ENCODE measurements at places on chromosomes 2 and 18. TPM values are rescaled to one million over a fixed set of nuclear protein-coding genes. Genes with fewer than 3 reads are reported as not detected.
A peak's percentile ranks its signal among the peaks of the same experiment; 100 is the strongest.

- H3K4me3 ChIP-seq = no peak overlapping the region
- H3K4me1 ChIP-seq = 0 out of 2 replicates have a peak, but pooled peaks cover 6% of the 10 kb centered on the region
- peaks cover 22% of the 10 kb centered on the region for H3K27me3 ChIP-seq
- no peaks in the 10 kb centered on the region for H3K36me3 ChIP-seq
Measured at GRCh38 chr2:95685513-95685912, 93.7 kb downstream of the TRIM43 start.

GRCh38 chr2:170218931-170219330 lies 41.0 kb downstream of the MYO3B start:
- H3K36me3 ChIP-seq = no peaks in the 10 kb centered on the region
- DNase-seq = no peak
- no peak overlapping the region for H3K27ac ChIP-seq
- no peak overlapping the region for H3K4me3 ChIP-seq
- H3K27me3 ChIP-seq = no peaks in the 10 kb centered on the region
- H3K4me1 ChIP-seq = peaks cover 41% of the 10 kb centered on the region

DNA sequence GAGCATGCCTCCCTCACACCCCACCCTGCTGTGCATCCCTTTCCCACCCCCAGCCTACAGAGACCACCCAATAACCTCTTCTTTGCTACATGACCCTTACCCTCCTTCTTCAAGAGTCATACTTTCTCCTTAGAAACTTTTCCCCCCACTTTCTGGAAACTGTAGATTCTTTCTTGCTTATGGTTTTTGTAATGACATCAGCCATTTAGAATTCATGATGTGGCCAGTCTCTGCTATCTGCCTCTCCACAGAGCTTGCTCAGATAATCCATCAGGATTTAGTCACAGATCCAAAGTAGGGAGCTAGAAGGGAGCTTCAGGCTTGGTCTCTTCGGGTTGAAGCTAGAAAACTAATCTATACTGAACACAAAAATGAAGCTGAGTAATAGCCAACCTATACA lies 36.5 kb downstream of the GALM start:
- H3K4me1 ChIP-seq = no peaks in the 10 kb centered on the region
- no peaks in the 10 kb centered on the region for H3K27me3 ChIP-seq
- no peak overlapping the region for H3K27ac ChIP-seq

- H3K4me1 ChIP-seq = no peaks in the 10 kb centered on the region
- no peaks in the 10 kb centered on the region for H3K27me3 ChIP-seq
- no peak overlapping the region for H3K4me3 ChIP-seq
- DNase-seq = no peak
- no peak overlapping the region for H3K27ac ChIP-seq
Measured at GRCh38 chr2:227341553-227341952, 16.5 kb downstream of the MFF start.

DNA sequence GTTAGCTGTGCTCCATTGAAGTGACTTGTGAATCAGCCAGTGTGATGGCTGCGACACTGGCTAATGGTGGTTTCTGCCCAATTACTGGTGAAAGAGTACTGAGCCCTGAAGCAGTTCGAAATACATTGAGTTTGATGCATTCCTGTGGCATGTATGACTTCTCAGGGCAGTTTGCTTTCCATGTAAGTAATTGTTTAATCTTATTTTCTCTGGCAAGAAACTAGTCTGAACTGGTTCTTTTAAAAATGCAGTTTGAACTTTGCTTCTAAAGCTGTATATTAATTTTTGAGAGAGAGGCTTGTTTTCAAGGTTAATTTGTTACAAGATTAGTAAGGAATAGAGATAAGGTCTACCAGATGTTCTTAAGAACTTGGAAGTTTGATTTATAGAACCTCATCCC lies 46.7 kb downstream of the GLS start:
- DNase-seq = no peak
- peaks cover 16% of the 10 kb centered on the region for H3K36me3 ChIP-seq
- peaks cover 15% of the 10 kb centered on the region for H3K4me1 ChIP-seq
- H3K27me3 ChIP-seq = no peaks in the 10 kb centered on the region

DNA sequence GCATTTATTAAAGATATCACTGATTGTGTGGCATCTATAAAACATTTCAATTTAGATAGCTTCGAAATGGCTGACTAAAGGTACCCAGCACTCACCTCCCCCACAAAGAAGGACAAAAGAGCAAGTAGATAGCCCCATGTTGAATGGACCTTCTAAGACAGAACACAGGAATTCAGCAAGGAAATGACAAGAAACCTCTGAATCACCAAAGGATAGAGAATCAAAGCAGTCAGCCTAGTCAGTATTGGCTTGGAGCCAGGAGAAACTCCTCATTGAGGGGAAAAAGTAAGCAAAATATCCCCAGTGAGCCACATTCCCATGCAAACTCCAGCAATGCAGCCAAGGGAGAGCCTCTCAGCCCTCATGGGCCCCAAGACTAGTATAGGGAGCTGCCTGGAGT lies 113.7 kb downstream of the BARD1 start:
- H3K4me3 ChIP-seq = no peak overlapping the region
- no peak overlapping the region for H3K27ac ChIP-seq
- H3K27me3 ChIP-seq = no peaks in the 10 kb centered on the region
- H3K4me1 ChIP-seq = no peaks in the 10 kb centered on the region

- H3K4me3 ChIP-seq = no peak overlapping the region
- DNase-seq = no peak
Measured at GRCh38 chr2:159456500-159457426, 159.6 kb downstream of the BAZ2B start.

DNA sequence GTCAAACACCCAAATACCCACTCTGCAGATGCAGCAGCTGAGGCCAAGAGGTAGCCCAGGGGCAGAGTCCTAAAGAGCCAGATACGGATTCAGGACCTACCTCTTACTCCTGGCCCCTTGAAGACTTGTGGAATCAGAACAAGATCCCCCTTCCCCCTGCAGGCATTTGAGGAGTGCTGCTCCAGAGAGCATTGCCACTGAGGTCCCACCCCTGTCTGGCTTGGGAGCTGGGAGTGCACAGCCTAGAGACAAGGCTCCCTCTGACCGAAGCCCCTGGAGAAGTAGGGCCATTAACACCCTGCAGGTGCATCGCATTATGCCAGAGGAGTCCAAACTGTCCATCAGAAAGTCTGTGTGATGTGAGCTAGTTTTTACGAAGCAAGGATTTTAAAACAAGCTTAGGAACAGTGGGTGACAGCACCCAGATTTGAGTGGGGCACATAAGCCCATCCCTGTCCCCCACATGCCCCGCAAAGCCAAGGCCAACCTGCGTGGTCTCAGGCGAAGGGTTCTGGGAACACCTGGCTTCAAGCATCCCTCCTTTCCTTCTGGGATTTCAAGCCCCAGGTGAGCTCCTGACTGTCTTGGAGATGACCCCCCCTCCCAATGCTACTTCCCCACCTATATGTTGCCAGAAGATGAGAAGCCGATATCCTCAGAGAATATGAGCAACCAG lies 48.4 kb downstream of the MTERF4 start:
- H3K4me3 ChIP-seq = no peak overlapping the region
- H3K27ac ChIP-seq = no peak overlapping the region
- no peaks in the 10 kb centered on the region for H3K27me3 ChIP-seq
- no peak for DNase-seq
- no peaks in the 10 kb centered on the region for H3K36me3 ChIP-seq

DNA sequence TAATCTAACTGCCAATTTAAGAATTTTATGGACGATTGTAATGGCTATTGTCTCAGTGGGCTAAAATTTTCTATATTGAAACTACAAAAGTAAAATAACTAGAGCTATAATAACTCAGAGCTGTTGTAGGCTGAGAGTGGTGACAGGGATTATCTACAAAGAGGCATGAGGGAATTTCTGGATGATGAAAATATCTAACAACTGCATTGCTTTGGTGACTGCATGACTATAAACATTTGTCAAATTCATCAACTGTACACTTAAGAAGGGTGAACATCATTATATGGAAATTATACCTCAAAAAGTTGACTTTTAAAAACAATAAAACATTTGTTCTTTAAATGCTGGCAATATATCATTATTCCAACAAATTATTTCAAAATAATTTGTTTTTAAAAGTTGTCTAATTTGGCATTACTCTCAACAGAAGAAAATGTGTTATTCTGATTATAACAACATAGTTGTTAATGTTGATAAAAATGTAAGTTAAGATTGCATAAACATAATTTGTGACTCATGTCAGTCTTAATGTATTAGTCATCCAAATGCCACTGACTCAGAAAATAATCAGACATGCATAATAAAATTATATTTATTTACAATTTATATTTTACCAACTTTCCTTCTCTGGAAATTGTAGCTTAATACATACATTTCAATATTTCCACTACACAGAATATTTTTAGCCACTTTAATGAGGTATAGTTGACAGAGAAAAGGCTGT lies 865.1 kb upstream of the VRK2 start:
- no peaks in the 10 kb centered on the region for H3K27me3 ChIP-seq
- H3K4me1 ChIP-seq = peaks cover 5% of the 10 kb centered on the region
- DNase-seq = no peak
- H3K36me3 ChIP-seq = no peaks in the 10 kb centered on the region
- H3K27ac ChIP-seq = no peak overlapping the region
- H3K4me3 ChIP-seq = no peak overlapping the region

GRCh38 chr2:4803396-4803795 lies 888.8 kb upstream of the SOX11 start:
- H3K27me3 ChIP-seq = no peaks in the 10 kb centered on the region
- DNase-seq = no peak
- H3K27ac ChIP-seq = no peak overlapping the region
- no peak overlapping the region for H3K4me3 ChIP-seq
- H3K4me1 ChIP-seq = no peaks in the 10 kb centered on the region

DNA sequence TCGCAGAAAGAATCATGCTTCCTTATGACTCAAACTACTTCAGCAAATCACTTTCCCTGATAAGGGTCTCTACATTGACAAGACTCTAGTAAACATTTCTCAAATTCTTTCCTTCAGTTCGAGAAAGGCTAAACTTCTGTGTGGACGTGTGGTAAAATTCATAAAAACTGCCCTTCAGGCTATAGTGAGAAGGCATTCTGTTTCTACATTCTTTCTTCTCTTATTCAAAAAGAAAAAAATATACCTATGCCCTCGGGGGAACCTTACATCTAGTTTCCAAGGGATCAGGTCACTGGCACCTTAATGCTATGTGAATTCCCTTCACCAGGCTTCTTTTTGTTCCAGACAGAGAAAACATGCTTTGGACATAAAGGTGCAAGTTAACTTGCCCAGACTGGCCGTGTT lies 4.9 kb downstream of the VIT start:
- H3K4me1 ChIP-seq = peaks cover 10% of the 10 kb centered on the region
- H3K36me3 ChIP-seq = no peaks in the 10 kb centered on the region
- peak; percentile 69 for DNase-seq
- H3K27me3 ChIP-seq = no peaks in the 10 kb centered on the region

- H3K4me1 ChIP-seq = 0 out of 2 replicates have a peak, but pooled peaks cover 10% of the 10 kb centered on the region
- H3K4me3 ChIP-seq = no peak overlapping the region
- no peak overlapping the region for H3K27ac ChIP-seq
- no peak for DNase-seq
Measured at GRCh38 chr18:26422472-26423162, 125.7 kb downstream of the KCTD1 start.

- H3K27ac ChIP-seq = no peak overlapping the region
- no peaks in the 10 kb centered on the region for H3K27me3 ChIP-seq
- H3K4me1 ChIP-seq = peaks cover 11% of the 10 kb centered on the region
- H3K36me3 ChIP-seq = no peaks in the 10 kb centered on the region
Measured at GRCh38 chr2:200193791-200194190, 112.7 kb upstream of the SPATS2L start.

GRCh38 chr18:61750840-61751668 lies 141.8 kb downstream of the RNF152 start:
- H3K27me3 ChIP-seq = no peaks in the 10 kb centered on the region
- no peak overlapping the region for H3K27ac ChIP-seq
- peaks cover 2% of the 10 kb centered on the region for H3K4me1 ChIP-seq
- DNase-seq = no peak
- no peak overlapping the region for H3K4me3 ChIP-seq

DNA sequence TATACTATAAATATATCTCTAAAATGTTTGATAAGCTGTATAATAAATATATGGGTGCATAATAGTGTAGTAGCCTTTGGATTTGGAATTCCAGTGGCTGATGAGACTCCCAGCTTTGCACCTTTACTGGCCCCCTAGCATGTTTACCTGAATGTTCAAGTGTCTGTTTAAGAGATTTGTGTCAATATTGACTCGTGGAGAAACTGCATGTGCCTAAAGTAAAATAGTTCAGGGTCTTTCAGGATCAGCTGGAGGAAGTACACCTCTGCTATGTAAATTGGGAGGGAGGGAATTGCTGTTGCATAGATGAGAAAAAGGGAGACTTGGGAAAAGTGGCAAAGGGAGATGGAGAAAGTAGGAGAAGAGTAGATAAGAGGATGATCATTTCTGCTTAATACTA lies 23.9 kb downstream of the ME2 start:
- no peak overlapping the region for H3K4me3 ChIP-seq
- DNase-seq = no peak
- H3K36me3 ChIP-seq = peaks cover 15% of the 10 kb centered on the region

DNA sequence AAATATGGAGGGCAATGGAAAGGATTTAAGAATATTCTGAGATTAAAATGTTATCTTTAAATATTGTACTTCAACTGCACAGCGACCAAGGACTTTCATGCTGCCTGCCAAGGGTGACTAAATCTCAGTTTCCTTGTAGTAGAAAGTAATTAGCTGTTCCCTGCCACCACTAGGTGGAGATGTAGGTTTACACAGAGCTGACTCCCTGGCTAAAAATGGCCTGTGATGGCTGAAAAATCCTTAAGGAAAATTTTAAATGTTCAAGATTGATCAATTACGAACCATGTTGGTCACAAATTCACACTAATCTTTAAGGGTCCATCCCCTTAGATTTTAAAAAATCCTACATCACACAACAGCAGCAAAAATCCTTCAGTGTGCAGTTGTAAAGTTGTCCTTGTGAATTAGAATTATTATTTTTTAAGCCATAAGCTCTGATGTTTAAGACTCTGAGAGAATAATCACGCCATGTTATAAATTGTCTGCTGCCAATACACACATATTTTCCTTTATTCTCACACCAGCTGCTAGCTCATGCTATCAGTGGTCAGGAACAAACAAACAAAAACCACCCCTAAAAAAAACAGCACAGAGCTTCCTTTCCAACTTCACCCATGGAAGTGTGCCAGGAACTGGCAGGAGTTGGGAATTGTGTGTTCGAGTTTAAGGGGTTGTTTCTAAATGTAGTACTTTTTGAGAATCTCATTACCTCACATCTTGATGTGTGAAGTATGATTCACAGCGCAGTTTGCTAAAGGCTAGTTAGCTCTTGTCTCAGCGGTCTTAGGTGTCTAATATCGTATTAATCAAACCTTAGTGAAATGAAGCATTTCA lies 399.8 kb downstream of the TMEM182 start:
- DNase-seq = peak; percentile 84
- H3K27me3 ChIP-seq = no peaks in the 10 kb centered on the region
- peaks cover 7% of the 10 kb centered on the region for H3K4me1 ChIP-seq
- H3K4me3 ChIP-seq = no peak overlapping the region
- no peaks in the 10 kb centered on the region for H3K36me3 ChIP-seq

DNA sequence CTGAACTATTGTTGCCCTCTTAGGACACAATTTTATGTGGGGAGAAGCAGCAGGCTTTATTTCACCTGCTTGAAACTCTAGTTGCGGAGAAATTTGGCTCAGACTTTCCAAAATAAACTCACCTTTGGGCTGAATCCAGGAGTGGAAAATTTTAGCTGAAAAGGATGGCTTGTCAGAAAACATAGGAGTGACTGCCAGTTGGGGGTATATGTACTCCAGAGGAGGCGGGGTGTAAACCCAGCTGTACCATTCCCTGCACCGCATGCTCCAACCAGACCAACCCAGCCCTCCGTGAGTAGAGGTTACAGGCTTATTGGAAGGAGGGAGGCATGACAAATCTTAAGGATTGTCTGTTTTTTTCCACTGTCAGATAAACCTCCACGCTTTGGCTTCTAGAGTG lies 53.8 kb downstream of the PRKCE start:
- H3K27ac ChIP-seq = no peak overlapping the region
- no peaks in the 10 kb centered on the region for H3K4me1 ChIP-seq
- DNase-seq = no peak

Gene TNFRSF11A
- 7.3 TPM for total RNA-seq

Gene LHCGR
- total RNA-seq = 0.45 TPM

Gene GBX2
- 1.3 TPM for total RNA-seq

Gene RNF144A
- total RNA-seq = 14.7 TPM

Measured in GM23338 (cell line).